ENCODE measurements at places on chromosomes 7 and 10.

- no peak for DNase-seq
These were observed 109.3 kb downstream of the SORBS1 start for GRCh38 chr10:95451568-95452524.

DNA sequence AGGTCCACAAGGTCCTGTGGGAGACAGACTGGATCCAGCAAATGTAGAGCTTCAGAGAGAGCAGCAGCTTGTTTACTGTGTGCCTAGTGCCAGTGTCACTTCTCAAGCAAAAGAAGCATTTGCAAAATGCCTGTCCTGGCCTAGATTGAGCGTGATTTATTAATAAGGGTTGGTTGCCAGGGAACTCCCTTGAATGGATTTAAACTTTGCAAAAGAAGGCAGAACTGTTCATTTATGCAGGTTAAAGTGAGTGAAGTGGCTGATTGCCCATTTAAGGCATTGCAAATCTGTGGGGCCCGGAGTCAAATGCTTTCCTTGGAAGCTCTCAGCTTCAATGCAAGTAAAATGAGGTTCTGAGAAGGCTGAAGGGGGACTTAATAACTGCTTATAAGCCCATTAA is 71.3 kb downstream of the CDHR3 start:
- no peak for DNase-seq

DNA sequence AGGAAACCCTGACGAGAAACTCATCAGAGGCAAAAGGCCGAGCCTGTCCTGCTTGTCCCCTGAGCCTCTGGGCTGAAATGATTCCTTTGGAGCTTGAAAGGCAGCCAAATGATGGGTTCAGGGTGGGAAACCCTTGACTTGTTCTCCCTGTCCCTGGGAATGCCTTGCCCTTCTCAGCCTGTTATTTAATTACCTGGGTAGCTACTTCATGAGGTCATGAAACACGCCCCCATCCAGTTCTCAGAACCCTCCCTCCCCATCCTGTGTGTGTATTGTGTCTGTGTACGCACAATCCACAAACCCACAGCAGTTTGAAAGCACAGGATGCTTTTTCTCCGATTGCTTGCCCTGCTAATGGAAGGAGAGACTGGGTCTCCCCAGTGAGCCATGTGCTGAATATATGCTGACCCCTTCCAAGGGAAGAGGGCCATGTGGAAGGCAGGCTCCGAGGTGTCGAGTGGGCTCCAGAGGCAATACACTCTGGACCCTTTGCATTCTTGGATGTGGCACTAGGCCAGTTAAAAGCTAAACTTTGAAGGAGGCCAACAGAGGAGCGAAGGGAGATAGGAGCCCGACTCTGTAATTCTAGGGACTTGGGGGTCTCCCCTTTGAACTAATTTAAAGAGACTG is 10.6 kb downstream of the DUSP5 start:
- DNase-seq = no peak

DNA sequence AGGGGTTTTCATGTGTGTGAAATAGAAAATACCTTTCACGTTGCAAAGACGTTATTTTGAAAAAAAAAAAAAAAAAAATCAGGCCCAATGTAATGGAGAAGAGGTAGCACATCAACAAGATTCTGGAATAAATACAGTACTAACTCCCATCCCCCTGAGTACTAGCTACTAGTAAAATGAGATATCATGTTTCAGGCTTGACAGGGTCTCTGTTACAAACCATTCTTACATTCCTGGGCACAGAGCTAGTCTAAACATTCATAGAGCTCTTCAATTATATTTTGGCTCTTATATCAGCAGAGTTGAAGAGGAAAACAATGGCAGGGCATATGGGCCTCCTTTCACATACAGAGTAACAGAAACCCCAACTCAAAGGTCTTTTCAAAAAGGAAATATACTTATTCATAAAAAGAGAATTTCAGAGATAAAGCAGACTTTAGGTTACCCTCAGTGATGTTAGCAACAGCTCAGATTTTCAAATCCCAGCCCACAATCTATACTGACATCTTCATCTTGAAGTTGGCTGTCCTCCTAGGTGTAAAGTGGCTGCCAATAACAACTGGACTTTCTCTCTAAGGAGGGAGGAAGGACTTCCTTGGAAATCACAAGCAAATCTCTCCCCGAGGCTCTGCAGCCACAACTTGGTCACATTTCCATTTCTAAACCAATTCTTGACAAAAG is 18.6 kb downstream of the C7orf33 start:
- no peak for DNase-seq

- no peak for DNase-seq
These were observed 715.2 kb downstream of the SUGCT start for GRCh38 chr7:40850017-40850416.

GRCh38 chr7:146864644-146865043 is 748.0 kb downstream of the CNTNAP2 start:
- no peak for DNase-seq

GRCh38 chr7:27102581-27103442 is at the start of gene HOXA2:
Gene HOXA2 (minus strand): TSS chr7:27102683. CDS start chr7:27102500, 183 bp downstream.
- no peak for DNase-seq

DNA sequence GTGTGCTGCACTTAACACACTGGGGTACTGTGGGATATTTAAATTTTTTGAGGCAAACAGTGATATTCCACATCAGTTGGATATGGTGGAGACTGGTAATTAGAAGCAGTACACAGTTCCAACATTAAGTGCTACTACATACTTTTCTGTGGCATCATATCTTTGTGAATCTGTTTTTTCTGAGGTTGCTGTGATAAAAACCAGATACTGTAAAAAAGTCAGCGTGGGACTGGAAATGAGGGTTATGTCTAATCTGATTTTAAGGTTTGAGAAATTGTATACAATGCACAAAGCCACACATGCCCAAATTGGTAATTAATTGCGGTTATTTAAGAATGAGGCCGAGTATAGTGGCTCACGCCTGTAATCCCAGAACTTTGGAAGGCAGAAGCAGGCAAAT is 41.2 kb downstream of the TBC1D12 start:
- no peak for DNase-seq

GRCh38 chr7:122675011-122675410 is 23.9 kb downstream of the RNF133 start:
- no peak for DNase-seq

GRCh38 chr7:23709081-23709750 is 803 bp upstream of the STK31 start:
- no peak for DNase-seq

DNA sequence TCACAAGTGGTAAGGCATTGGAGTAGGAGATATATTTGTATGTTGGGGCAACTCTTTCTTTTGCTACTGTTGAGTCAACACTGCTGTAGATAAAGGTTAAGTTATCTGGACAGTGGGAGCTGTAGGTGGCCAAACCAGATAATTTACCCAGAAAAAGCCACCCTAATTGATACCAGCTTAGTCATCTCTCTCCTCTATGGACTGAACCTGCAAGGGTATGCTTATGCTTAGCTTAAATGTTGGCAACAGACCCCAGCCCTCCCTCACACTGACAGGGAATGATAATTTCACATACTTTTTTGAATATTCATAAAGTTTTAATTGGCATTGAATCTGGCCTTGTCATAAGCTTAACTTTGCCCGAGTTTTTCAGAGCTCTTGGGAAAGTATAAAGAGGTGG is 66.3 kb downstream of the CREB5 start:
- DNase-seq = no peak

GRCh38 chr10:132098539-132099388 is 33.0 kb downstream of the JAKMIP3 start:
- DNase-seq = no peak

- no peak for DNase-seq
These were observed 35.2 kb upstream of the OTUD1 start for GRCh38 chr10:23403719-23404118.

- no peak for DNase-seq
These were observed 8.3 kb downstream of the ZNF853 start for GRCh38 chr7:6623589-6624245.

- no peak for DNase-seq
These were observed 21.2 kb downstream of the BPGM start for GRCh38 chr7:134667899-134668298.

GRCh38 chr10:5975641-5976473 is 1.5 kb downstream of the IL15RA start:
- peak; percentile 7 for DNase-seq

DNA sequence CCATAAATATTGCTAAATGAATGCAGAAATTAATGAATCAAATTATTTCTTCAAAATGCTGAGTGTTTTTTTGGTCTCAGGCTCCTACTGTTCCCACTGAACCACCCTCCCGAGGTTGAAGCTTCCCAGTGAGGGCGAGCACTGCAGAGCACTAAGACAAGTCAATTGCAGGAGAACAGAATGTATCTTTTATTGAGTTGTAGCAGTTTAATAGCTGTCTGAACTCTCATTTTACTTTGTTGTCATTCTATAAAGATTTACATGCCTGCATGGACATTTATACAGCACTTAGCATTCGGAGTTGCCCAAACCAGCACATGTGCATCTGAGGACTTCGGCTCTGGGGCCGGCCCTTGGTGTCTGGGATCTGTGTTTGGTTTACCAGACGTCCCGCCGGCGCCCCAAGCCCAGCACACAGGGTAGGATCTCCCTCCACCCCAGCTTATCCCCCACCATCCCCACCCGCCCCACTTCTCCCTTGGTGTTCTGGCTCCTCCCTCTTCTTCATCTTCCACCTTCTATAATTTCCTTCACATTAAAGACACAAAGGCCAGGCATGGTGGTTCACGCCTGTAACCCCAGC is 211.0 kb upstream of the SH2B2 start:
- no peak for DNase-seq

GRCh38 chr10:60281792-60282353 is 107.8 kb downstream of the ANK3 start:
- no peak for DNase-seq

GRCh38 chr7:17832242-17832641 is 108.1 kb downstream of the SNX13 start:
- DNase-seq = no peak

GRCh38 chr10:23314835-23315239 is 29.8 kb downstream of the C10orf67 start:
- DNase-seq = peak; percentile 19

- no peak for DNase-seq
These were observed 256.6 kb downstream of the PTEN start for GRCh38 chr10:88120075-88120474.

- DNase-seq = no peak
These were observed 39.9 kb downstream of the NRG3 start for GRCh38 chr10:81914736-81915503.

DNA sequence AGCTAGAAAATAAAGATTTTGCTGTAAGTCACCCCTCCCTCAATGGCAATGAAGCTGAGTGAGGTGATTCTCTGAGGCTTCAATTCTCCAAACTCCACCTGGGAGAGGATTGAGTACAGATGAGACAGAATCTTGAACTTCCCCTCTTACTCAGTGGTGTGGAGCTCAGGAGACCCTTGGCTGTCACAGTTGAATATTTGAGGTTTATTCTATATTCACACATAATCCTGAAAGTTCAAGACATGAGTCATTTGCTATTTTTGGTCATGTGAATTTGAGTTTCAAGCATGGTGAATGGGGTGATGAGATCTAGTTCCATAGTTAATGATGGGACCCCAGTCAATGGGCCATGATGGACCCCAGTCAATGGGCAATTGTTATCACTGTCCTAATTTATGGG is 13.9 kb upstream of the TECTB start:
- no peak for DNase-seq

GRCh38 chr7:2759736-2760097 is 71.7 kb downstream of the AMZ1 start:
- no peak for DNase-seq

- DNase-seq = no peak
These were observed 93.8 kb downstream of the WDR37 start for GRCh38 chr10:1149793-1150637.

GRCh38 chr10:96577069-96577468 is 9.7 kb downstream of the TM9SF3 start:
- DNase-seq = no peak

DNA sequence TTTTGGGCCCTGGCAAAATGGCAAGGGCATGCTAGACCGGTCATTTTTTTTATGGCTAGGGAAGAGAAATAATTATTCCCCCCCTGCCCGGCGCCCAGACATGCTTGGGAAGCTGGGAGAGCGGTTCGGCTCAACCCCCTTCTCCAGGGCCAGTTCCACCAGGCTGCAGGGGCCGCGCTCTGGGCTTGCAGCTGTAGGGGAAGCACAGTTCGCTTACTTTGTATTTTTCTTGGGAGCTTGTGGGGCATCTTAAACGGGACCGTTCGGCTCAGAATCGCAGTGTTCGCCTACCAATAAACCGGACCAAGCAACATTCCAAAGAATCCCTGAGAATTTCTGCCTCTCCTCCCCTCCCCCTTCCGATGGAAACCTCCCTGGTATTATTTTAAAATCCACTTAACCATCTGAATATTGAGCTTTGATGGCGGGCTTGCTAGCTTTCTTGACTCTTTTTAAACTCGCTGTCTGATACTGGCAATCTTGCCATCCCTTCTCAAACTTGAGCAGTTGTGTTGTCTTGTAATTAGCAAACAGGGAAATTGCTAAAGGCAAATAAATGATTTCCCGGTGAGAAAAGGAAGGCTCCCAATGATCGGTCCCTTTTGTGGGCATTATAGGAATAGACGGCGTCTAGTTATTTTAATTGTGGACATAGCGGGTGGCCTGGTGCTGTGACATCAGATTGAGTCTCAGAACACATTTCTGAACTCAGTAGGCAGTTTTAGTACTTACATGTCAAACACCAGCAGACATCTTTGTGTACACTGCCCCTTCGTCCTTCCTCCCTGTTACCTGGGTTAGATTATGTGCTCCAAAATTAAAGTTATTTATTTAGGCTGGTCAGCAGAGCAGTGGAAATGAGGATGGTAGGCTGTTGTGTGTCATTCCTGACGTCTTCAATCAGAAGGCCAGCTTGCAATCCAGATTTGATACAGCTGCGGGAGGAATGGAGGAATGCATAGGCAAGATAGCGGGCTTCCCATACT is 3.4 kb downstream of the TCF7L2 start:
- DNase-seq = no peak

- DNase-seq = no peak
These were observed 89.2 kb downstream of the ADCY1 start for GRCh38 chr7:45663167-45663921.

DNA sequence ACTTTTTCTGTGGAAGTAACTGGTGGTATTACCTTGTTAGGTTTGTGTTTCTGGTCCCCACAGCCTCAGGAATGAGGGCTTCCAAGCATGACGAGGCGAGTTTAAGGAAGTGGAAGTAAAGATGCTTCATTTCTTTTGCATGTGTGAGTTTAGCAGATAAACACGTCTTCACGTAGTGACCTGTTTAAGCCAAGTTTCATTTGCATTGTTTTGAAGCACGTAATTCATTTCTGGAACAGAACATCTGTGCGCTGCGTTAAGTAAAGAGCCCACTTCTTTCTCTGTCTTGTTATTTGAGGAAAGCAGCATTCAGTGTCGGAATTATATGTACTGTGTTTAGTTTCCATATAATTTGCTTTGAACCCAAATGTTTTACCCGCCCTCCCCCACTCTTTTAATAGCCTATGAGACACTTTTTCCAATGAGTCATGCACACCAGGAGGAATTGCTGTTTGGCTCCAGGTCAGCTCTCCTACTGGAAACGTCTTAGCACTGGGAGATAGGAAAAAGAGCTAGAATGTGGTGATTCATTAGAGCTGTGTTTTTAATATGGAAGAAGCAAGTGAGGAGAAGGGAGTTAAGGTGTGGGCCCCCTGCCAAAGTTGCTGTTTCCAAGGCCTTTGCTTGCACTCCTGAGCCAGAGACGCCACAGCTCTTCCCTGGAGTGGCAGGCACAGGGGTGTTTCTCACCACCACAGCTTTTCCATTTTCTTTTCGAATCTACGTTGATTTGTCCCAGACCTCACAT is 36.7 kb downstream of the BTBD16 start:
- no peak for DNase-seq

- no peak for DNase-seq
These were observed 194.0 kb downstream of the TAX1BP1 start for GRCh38 chr7:27933671-27934565.

- DNase-seq = no peak
These were observed 142.8 kb downstream of the NSUN6 start for GRCh38 chr10:18508587-18508986.

GRCh38 chr7:120547605-120548004 is 274.6 kb downstream of the KCND2 start:
- no peak for DNase-seq
